ENCODE measurements at places on chromosomes 2 and 18.

- DNase-seq = no peak
Observed at GRCh38 chr18:61637905-61638595, 254.8 kb downstream of the RNF152 start.

DNA sequence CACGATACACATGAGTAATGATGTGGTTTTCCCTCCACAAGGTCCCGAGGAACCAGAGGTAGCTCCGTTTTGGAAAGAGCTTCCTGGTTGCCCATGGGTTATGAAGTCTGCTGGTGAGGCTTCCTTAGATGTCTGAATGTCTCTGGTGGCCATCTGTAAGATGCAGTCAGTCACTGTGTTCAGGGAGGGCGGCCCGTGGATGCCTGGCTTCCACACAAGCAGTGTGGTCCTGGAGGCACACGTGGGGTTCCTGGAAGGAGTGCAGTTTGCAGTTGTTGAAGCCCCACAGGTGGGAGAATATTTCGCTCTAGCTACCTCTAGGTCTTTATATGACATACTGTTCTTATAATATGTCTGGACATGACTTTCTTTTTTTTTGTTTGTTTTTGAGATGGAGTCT lies 209.0 kb downstream of the FAM210A start:
- DNase-seq = no peak

DNA sequence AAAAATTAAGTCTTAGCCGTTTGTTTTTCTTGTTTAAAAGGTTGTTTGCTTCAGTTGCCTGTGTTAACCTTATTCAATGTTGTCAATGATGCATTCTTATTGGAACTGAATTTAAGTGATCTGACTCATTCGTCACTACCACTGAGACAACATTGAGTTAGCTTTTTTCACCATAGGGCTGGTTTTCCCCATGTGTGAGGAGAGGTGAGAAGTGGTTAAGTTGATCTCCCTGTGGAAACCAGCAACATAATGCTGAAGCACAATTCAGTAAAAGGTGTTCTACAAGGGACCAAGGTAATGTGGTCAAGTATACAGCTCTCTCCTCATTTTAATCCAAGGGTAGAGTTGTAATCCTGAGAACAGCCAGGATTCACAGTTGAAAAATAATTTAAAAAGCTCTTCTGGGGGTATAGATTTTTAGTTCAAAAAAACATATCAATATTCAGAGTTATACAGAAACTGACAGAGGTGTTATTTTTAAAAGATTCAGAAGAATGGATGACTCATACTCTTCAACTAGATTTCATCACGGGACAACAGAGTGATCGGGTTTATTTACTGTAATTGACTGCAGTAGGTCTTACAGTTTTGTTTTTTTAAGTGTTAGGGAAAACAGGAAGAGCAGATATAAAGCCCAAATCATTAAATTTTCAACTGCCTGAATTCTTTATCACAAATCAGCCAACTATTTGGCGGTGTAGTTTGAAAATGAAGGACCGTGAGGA lies 12.6 kb downstream of the NOP58 start:
- peak; percentile 5 for DNase-seq

GRCh38 chr2:104584393-104584792 lies 269.5 kb upstream of the POU3F3 start:
- DNase-seq = no peak

DNA sequence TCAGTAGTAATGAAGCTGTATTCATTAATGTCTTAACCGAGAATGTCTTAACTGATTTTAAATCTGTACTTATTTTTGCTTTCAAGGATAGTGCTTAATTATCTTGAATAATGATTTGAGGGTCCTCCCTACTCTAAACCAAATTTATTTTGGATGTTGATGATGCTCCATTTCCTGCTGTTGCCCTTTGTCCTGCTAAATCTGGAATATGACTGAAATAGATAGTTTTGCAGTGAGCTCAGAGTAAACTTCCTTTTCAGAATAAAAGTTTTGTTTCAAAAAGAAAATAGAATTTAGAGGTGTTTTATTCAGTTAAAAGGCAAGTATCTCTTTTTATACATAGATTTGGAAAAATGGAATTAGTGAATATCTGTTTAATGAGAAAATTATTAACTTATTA lies 8.1 kb downstream of the NBEAL1 start:
- DNase-seq = no peak

GRCh38 chr2:101223814-101224231 lies 28.9 kb upstream of the CNOT11 start:
- DNase-seq = no peak

- DNase-seq = no peak
Observed at GRCh38 chr18:46212398-46212797, 108.2 kb downstream of the HAUS1 start.

- no peak for DNase-seq
Observed at GRCh38 chr2:7490672-7491071, 573.5 kb downstream of the RNF144A start.

GRCh38 chr2:113806217-113806913 lies 49.9 kb upstream of the SLC35F5 start:
- no peak for DNase-seq

DNA sequence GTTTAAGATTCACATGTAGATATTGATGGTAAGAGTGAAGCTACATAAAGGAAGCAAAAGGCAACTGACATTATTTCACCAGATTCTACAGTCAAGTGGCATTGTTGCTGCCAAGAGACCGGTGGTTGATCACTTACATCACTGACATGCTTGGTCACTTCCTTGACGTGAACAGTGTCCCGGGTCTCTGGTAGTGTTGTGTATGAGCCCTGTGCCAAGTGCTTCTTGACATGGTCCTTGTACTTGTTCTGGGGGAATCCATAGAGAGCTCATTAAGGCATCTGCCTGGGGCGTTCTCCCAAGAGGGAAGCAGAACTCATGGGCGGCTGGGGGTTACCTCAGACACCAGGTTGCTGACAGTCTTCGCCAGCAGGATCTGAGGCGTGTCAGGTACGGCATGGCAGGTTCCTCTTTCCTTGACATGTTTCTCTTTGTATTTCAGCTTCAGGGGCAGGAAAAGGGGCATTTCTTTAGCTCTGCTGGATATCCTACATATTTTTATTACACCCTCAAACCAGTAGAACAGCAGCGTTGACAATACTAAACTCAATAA lies 116.2 kb downstream of the RIF1 start:
- no peak for DNase-seq

- no peak for DNase-seq
Observed at GRCh38 chr18:7741640-7742039, 174.5 kb downstream of the PTPRM start.

- no peak for DNase-seq
Observed at GRCh38 chr2:228432116-228432515, 250.6 kb upstream of the SPHKAP start.

DNA sequence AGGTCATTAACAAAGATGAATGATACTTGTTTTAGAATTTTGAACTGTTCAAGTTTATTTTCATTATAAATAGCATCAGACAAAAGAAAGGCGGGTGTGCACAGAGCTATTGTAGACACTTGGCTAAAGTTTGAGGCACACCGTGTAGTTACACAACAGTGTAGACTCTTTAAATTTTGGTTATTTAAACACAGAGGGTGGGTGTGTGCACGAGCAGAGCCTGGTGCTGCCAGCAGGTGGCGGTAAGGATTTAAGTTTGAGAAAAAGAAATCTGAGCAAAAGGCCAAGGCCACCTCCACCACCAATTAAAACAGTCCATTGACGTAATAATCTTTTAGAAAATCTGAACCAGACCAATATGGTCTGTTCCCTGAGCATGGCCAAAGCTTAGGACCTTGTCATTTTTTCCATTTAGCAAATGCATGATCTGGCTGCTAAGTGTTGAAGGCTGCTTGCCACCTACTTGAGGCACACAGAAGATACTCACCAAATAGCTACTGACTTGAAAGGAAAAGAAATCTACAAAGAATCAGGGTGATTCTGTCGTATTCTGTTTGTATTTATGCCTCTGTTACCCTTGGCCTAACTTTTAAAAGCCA lies 14.3 kb downstream of the COPS7B start:
- DNase-seq = peak; percentile 2

GRCh38 chr2:175880-176820 lies 87.7 kb downstream of the SH3YL1 start:
- no peak for DNase-seq

GRCh38 chr2:239275044-239275685 lies 125.7 kb downstream of the HDAC4 start:
- no peak for DNase-seq

DNA sequence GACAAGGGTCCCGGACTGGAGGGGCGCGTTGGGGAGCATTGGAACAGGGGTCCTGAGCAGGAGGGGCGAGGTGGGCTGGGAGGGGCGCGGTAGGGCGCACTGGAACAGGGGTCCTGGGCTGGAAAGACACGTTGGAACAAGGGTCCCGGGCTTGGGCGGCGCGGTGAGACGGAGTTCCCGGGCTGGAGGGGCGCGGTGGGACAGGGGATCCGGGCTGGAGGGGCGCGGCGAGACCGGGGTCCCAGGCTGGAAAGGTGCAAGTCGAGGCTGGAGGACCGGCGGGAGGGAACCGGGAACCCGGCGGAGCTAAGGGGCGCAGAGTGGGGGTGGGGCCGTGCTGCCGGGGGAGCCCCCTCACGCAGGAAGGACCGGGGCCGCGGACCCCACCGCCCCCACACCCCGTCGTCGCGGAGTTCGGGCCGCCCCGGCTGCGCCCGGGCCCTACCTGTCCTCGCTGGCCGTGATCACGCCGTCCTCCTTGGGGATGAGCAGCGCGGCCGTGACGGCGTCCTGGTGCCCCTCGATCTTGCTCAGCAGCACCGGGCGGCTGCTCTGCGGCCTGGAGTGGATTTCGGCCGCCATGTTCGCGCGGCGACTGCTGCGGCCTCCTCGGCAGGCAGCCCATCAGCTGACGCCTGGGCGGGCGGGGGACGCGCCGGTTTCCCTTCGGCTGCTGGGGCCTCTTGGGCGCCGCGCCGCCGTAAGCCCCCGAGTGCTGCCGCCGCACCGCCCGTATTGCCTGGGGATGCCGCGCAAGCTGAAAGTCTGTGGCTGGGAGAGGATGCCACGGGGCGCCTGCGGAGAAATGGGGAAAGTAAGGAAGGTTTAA lies at the start of gene WDFY1:
WDFY1 (minus strand) TSS at position 633 of the 829 bp plus-strand sequence; CDS start at position 582, 51 bp downstream.
- DNase-seq = peak; percentile 90

- DNase-seq = peak; percentile 73
Observed at GRCh38 chr2:97751752-97752151, 38.4 kb downstream of the ZAP70 start.

DNA sequence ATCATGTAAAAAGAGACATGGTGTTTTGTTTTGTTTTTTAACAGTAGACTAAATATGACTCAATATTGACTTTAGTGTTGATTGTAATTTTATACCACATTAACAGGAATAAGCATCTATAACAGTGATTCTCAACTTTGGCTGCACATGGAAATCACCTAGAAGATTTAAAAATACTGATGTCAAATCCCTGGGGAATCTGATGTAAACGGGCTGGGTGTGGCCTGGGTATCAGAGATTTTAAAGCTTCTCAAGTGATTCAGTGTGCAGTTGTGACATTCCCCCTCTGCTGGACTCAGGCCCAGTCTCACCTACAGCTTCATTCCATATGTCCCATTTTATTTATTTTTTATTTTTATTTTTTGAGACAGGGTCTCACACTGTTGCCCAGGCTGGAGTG lies 82.8 kb upstream of the ATP8B1 start:
- no peak for DNase-seq

All from NCI-H345 (cell line).